ENCODE measurements at places on chromosomes 2 and 18. TPM values are rescaled to one million over a fixed set of nuclear protein-coding genes. Genes with fewer than 3 reads are reported as not detected.

VWA3B gene
- total RNA-seq, result 0.09 TPM

DOK1 gene
- 21.9 TPM for total RNA-seq

PRSS56 gene
- not detected for total RNA-seq

SLC1A4 gene
- total RNA-seq, result 13.3 TPM

TRABD2A gene
- 6.4 TPM for total RNA-seq

RGPD5 gene
- 22.0 TPM for total RNA-seq

ITM2C gene
- total RNA-seq, result 110 TPM

MGAT4A gene
- 0.28 TPM for total RNA-seq

DNAJC5G gene
- total RNA-seq, result not detected

TMEM150A gene
- 11.1 TPM for total RNA-seq

VWC2L gene
- total RNA-seq, result not detected

CYP27A1 gene
- total RNA-seq, result 17.1 TPM

DPYSL5 gene
- not detected for total RNA-seq

NOL4 gene
- not detected for total RNA-seq

TTC31 gene
- total RNA-seq, result 7.0 TPM

KRTCAP3 gene
- total RNA-seq, result 0.18 TPM

ACMSD gene
- under 0.01 TPM for total RNA-seq

IL36B gene
- total RNA-seq, result not detected

SCN2A gene
- total RNA-seq, result 0.43 TPM

HOXD12 gene
- not detected for total RNA-seq

TXNDC2 gene
- total RNA-seq, result under 0.01 TPM

PROM2 gene
- total RNA-seq, result 0.28 TPM

CRYGC gene
- total RNA-seq, result not detected

MRO gene
- 0.18 TPM for total RNA-seq

TPGS2 gene
- 112 TPM for total RNA-seq

IL36RN gene
- total RNA-seq, result 0.09 TPM

KCNG2 gene
- 4.7 TPM for total RNA-seq

CDH19 gene
- not detected for total RNA-seq

PIEZO2 gene
- 97.7 TPM for total RNA-seq

SKA1 gene
- 6.6 TPM for total RNA-seq

CRIM1 gene
- total RNA-seq, result 218 TPM

ZNF892 gene
- 3.0 TPM for total RNA-seq

INHBB gene
- 0.09 TPM for total RNA-seq

C18orf54 gene
- 1.3 TPM for total RNA-seq
